Activated T-helper 1 cell treated with anti-CD3 and anti-CD28 coated beads, Interleukin-12 subunit alpha, Interleukin-12 subunit beta, Interleukin-2, Interleukin-4 antibody, amounts not matched to agents 30 ng/mL and 10 ng/mL and 1 ng/mL, durations not matched to agents 14 hours and 24 hours and 36 hours (primary cell): ENCODE measurements at places on chromosomes 7 and 10. TPM values are rescaled to one million over a fixed set of nuclear protein-coding genes. Genes with fewer than 3 reads are reported as not detected.

PRKG1 gene
- total RNA-seq, result not detected in 2 replicates

DNA sequence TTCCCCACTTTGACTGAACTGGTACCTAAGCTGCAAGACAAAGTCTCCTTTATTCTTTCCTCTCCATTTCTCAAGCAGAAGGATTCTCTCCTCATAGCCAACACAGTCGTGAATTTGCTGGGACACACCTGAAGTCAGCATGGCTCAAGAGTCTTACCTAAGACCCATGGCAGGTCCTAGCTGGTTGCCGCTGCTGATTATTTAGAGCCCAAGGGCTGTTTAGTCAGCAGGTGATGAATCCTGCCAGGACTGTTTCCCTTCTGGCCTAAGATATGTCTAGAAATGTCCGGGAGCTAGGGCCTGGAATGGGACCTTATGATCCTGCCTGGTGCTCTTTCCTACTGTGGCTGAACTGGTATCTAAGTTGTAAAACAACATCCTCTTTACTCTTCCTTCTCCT is 82.8 kb downstream of the AHCYL2 start:
- DNase-seq, result no peak

DNA sequence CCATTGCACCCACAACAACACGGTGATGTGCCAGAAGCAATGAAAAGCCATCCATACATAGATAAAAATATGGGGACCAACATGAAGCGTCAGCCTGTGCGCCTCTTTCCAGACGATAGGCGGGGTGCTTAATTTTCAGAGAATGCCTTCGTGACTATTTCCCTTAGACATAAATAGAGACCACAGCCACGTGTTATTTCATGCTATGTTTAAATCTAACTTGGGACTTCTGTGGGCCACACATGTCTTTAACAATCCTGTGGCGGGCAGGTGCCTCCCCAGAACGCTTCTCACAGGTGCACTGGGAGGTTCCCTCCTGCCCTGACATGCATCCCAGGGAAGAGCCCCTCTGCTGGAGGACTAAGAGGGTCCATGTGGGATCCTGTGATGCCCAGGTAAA is 259.7 kb downstream of the ADARB2 start:
- no peak for DNase-seq

- peak; percentile 2 for DNase-seq
Measured at GRCh38 chr7:142711746-142712616, 37.3 kb upstream of the PRSS1 start.

- DNase-seq, result no peak
Measured at GRCh38 chr7:29606287-29606721, 42.7 kb downstream of the PRR15 start.

DNA sequence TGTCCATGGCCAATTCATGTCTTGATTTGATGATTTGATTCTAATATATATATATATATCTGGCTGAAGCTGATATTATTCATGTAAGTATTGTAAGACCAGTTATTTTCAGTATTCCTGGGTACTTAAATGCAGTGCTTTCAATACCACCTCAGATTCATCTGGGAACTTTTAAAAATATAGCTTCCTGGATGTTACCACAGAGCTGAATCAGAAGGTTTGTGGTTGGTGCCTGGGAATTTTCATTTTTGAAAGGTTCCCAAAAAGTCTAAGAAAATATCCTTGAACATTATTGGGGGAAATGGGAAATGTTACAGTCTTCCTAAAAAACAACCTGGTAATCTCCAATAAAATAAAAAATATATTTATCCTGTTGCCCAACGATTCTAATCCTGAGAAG is 10.7 kb upstream of the PPP3CB start:
- DNase-seq, result no peak

NRAP gene
- total RNA-seq, result not detected in 2 replicates

DNA sequence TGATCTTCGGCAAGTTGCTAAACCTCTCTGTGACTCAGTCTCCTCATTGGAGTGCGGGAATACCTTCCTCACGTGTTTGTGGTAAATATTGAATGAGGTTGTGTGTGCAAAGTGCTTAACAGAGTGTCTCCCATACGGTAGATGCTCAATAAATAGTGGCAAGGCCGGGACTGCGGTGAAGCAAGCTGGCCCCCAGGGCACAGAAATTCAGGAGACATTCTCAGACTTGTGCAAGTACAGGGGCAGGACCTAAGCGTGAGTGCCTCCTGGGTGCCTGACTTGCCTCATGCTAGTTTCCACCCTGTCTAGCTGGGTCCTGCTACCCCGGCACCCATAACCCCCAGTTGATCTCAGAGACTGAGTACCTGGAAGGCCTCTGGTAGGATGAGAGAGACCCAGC is 97.8 kb downstream of the CDH23 start:
- DNase-seq, result no peak

DNA sequence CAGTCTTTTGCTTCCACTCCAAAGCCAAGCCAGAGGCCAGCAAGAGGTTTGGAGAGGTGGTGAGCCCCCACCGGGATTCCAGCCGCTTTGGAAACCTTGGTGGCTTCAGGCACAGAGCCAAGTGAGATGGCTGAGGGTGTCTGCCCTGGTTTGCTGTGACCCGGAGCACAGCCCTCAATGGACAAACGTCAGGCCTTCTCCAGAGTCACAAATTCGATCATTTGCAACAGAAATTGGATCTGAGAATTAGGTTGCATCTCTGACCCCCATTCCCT is 885 bp upstream of the NKX1-2 start:
- no peak for DNase-seq

TUBAL3 gene
- total RNA-seq, result not detected in 2 replicates

- no peak for DNase-seq
Measured at GRCh38 chr7:129187681-129188371, 607 bp upstream of the SMO start.

POMZP3 gene
- 10.1 and 12.0 TPM in 2 replicates for total RNA-seq
